ENCODE measurements at places on chromosomes 16 and 17. TPM values are rescaled to one million over a fixed set of nuclear protein-coding genes. Genes with fewer than 3 reads are reported as not detected.

CMTM2 gene
- not detected for total RNA-seq

DNAI2 gene
- 0.92 TPM for total RNA-seq

MMP25 gene
- 0.92 TPM for total RNA-seq

ZNF423 gene
- 30.9 TPM for total RNA-seq

ASIC2 gene
- 39.4 TPM for total RNA-seq

HS3ST2 gene
- total RNA-seq: 4.2 TPM

FBXW10B gene
- 0.69 TPM for total RNA-seq

ASGR1 gene
- 20.1 TPM for total RNA-seq

UTS2R gene
- not detected for total RNA-seq

CCT6B gene
- total RNA-seq: 3.9 TPM

ADAMTS18 gene
- 7.4 TPM for total RNA-seq

MAF gene
- total RNA-seq: 13.1 TPM

ST6GALNAC1 gene
- 0.69 TPM for total RNA-seq
